ENCODE measurements at places on chromosomes 4 and X.
A peak's percentile ranks its signal among the peaks of the same experiment; 100 is the strongest.

DNA sequence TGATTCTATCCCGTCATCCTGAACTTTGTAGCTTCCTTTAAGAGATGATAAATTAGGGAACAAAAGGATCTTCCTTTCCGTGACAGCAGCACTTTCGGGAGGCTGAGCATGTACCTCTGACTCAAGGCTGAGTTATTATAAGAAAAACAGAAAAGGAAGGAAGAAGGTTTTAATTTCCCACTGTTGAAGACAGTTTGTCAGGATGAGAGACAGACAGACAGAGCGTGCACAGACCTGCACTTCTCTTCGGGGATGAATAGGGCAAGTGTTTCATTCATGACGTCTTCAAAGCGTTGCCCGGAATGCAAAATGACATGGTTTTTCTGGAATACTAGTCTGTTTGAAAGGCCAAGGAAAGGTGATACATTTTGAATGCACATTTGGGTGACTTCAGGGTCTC, 405.3 kb upstream of the FAT1 start:
- DNase-seq: peak; percentile 19

GRCh38 chr4:141023051-141023450, 110.2 kb downstream of the RNF150 start:
- no peak for DNase-seq

GRCh38 chr4:181863856-181864255, 379.3 kb upstream of the TENM3 start:
- no peak for DNase-seq

DNA sequence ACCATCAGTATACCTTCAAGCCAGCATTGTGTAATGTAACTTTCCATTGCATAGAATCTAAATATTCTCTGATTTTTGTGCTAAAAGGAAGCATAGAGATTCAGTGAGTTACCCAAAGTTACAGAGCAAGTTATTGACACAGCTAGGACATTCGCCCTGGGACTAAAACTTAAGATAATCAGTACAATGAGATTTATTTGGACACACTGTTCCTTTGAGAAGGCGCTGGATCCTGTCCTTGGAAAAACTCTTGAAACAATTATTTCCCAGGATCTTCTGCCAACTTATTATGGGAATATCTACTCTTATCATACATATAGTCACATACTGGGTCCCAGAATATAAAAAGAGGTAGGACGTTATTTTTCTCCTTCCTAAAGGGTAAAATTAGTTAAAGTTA, 392.0 kb downstream of the UBE2NL start:
- DNase-seq: no peak

DNA sequence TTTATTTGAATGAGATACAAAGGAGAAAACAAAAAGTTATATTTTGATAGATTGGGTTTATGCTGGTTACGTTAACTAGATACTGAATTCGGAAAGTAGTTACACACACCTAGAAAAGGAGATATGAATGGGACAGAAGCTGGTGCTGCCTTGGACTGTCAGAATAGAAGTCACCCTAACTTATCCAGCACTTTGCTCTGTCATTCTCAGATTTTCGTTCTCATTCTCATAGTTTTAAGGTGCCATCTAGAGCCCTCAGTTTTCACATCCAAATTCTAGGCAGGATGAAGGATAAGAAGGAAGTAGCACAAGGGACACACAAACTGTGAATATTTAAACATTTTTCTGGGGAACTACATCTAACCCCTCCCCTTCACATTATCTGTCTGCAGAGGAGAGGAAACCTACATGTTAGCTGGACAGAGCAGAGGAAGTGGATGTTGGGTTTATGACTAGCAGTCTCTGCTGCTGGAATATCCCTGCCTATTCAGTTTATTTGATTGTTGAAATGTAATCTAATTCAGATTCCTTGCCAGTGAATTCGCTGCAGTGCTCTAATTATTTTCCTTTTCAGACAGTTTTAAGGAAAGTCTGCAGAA, 521.9 kb downstream of the FAT4 start:
- peak; percentile 6 for DNase-seq

- DNase-seq: no peak
Observed at GRCh38 chr4:52250154-52250553, 199.1 kb downstream of the SPATA18 start.

GRCh38 chrX:153764786-153765137, 713 bp downstream of the PLXNB3 start:
- no peak for DNase-seq

DNA sequence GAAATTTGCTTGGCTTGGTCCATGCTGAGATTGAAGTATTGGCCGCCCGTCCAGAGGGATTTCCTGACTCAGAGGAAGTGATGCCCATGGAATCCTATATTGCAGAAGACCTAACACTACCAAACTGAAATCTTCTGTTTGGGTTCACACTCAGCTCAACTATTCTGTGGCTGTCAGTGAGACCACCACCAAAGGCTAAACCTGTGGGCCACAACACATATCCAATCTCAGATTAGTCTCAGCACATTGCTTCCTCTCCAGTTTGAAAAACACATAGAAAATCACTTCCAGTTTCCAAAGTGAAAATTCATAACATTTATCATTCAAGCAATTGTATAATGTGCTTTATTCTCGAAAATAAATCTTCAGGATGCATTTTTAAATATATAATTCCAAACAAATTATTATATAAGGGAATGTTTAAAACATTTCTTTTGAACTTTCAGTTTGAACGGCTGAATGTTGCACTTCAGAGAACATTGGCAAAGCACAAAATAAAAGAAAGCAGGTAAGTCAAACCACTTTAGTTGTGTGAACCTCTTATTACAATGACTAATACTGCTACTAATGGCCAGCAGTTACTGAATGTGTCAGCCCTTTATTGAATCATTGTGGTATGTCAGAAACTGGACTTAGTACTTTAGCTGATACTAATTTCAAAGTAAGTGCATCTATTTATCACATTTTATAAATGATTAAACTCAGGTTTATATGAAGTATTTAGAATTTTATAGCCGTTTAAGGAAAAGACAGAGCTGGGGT, 37.0 kb downstream of the GUCY1A1 start:
- DNase-seq: no peak

DNA sequence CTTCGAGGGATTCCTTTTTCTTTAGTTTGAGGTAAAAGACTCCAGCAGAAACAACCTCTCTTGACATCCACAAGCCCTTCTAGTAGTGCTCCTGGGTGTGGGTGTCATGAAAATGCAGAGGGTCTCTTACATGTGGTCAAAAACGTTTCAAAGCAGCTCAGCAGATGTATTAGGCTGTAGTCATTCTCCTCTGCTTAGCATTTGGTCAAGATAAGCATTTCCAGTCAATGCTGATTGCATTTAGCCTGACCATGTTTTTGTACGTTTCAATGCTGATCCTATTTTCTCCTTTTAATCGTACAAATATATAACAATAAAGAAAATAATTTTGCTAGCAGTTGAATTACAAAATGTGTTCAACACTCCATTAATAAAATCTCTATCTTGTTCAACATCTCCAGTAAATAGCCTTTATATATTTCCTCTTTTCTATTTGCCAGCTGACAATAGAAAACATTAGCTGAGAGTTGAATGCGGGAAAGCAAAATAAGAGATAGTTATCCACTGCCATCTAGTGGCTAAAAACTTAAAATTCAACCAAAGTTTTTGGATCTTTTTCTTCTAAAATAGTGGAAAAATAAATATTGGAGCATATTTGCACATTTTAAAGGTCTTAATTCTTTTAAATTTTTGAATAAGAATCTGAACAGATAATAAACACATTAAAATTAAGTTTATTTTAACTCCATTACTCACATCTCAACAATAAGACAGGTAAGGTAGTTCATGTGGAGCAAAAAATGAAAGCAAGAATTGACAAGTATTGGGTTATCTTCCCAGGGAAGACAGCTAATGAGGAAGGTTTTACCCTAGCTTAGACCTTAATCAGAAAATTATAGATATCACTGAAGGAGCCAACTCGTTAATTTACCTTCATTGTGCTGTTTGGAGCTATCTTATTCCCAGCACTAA, 15.2 kb upstream of the PACRGL start:
- DNase-seq: peak; percentile 70
